CD14-positive monocyte (primary cell): ENCODE measurements at places on chromosomes 2 and 18. TPM values are rescaled to one million over a fixed set of nuclear protein-coding genes. Genes with fewer than 3 reads are reported as not detected.

UGT1A10 gene
- polyA plus RNA-seq: not detected

OSBPL6 gene
- not detected in 2 replicates for polyA plus RNA-seq

GPR45 gene
- polyA plus RNA-seq: not detected

VWC2L gene
- polyA plus RNA-seq: not detected

CTAGE1 gene
- not detected in 2 replicates for polyA plus RNA-seq

CRACDL gene
- 0.28 TPM for polyA plus RNA-seq

DNA sequence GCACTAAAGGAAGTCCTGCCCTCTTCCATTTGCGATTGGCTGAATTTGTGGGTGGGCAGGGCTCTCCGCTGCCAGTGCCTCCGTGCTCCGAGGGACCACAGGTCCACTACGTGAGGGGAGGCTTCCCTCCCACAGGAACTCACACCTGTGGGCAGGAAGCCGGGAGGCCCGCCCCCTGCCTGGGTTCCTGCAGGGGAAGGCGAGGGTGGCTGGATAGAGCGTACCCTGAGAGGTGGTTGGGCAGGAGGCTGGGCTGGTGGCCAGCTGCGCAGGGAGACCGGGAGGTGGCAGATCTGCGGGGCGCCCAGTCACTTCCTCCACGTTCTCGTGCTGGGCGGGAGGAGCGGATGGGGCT, 47.0 kb upstream of the PTH2R start:
- DNase-seq: peak; percentile 12

DNA sequence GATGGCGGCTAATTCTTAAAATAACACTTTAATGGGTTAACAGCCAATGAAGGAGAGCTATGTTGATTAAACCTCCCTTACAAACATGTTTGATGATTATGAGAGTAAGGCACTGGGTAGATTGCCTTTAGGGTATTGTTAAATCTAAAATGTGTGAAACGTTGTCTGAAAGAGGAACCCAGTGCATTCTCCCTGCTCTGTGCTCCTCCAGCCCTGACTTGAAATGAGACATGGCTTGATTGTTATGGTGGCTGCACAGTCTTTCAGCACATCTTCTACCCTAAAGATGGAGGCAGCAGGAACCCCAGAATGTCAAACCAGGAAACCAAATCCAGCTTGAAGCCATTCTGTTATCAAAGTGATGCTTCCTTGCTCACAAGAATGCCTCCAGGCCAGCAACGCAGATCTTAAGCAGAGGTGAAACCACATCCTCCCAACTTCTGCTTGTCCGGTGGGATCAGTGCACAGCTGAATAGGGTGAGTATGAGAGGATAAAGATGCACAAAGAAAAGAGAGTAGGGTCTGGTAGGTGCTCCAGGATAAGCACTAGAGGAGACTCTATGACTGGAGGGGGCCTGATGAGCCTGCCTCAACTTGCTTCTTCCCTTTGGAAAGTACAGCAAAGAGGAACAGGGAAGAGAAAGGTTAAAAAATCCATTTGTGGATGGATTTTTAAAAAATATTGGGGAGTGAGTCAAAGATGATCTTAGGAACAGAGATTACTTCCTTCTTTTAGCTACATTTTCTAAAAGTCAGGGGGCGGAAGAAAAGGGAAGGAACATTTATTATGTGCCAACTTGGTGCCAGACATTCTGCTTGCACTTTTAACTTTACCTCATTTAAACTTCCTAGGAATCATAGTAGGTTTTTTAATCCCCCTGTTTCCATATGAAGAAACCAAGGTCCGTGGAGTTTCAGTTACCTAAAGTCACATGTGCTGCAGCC, 523.0 kb downstream of the TXNL1 start:
- no peak for DNase-seq

DNA sequence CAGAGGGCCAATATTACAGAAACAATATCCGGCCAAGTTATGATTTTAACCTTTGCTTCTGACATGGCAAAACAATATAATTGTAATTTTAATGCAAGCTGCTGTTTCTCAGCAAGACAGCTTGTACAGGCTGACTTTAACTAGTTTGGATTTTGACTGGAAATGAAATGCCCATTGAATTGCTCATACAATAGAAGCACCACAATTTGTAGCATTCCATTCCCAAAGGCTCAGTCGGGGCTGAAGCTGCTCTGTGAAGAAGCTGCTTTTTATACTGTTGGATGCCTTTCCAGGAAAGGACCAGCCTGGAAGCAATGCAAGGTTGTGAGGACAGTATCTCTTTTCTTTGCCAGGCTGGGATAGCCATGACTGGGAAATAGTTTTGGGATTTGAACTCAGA, 677.0 kb upstream of the FANCL start:
- DNase-seq: no peak
